Stimulated activated CD4-positive, alpha-beta T cell treated with anti-CD3 and anti-CD28 coated beads, TNF-alpha, amount 100 ng/mL, for 4 hours (primary cell): ENCODE measurements at places on chromosomes 6 and 20.

DNA sequence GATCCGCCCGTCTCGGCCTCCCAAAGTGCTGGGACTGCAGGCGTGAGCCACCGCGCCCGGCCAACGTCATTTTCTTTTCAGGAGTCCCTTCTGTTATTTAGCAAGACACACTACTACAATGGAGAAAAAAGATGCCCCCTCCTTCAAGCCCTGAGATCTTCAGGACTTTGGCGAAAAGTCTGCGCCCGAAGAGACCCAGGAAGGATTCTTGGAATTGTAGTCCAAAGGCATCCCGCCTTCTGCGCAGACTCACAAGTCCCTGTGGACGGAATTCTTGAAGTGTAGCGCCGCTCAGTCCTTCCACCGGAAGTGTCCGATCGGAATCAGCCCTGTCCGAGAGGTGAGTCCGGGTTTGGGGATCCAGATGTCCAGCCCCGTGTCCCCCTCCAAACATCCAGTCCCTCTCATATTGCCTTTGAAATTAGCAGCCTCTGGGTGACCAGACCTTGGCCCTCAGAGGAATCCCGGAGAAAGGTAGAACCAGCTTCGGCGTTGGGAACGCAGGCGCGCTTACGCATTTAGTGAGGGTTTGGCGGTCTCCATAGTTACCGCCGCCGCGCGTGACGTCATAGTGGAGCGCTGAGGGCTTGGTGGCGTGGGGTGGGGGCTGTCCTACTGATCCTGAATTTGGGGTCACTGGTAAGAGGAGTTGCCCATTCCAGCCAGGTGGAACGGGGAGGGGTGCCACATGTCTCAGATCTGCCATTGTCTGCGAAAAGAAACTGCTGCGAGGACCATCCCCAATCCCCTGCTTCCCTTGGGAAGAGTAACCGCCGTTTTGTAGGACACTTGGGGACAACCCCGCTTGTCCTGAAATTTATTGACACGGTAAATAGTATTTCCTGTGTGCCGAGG lies 490 bp downstream of the ZNF165 start:
- DNase-seq, result peak; percentile 83

- DNase-seq, result no peak
These were observed 62.0 kb upstream of the HDDC2 start for GRCh38 chr6:125363824-125364165.

DNA sequence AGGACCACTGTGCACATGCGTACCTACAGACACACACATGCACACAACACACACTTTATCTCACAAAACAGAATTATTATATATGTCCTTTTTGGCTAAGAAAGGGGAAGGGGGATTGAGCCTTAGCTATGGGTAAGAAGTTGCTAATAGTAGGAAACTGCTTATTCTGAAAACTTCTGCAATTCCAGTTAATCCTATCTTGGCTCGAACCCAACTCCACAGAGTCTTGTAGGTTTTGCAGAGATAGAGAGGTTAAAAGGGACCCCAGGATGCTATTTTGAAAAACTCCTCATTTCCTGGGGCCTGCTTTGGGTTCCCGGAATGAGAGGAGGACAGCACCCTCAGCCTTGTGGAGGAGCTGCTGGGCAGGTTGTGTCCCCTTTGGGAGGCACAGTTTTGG lies 233.8 kb downstream of the CLIC5 start:
- DNase-seq, result no peak

- DNase-seq, result no peak
These were observed 25.4 kb upstream of the IYD start for GRCh38 chr6:150343434-150343833.

- DNase-seq, result no peak
These were observed 237.7 kb downstream of the ARID1B start for GRCh38 chr6:157014871-157015270.

DNA sequence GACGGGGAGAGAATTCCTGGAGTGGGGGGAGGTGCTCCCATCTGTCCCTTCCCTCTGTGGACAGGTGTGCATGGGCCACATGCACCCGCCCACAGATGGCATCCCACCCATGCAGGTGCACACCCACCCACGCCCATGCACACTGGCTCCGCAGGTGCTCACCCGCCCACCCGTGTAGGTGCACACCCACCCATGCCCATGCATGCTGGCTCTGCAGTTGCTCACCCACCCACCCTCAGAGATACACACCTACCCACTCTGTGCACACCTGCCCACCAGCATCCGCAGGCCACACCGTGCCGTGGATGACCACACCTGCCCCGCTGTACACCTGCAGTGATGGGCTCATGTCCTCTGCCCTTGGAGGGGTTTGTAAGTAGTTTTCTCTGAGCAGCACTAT lies 132.0 kb downstream of the PHACTR3 start:
- no peak for DNase-seq

DNA sequence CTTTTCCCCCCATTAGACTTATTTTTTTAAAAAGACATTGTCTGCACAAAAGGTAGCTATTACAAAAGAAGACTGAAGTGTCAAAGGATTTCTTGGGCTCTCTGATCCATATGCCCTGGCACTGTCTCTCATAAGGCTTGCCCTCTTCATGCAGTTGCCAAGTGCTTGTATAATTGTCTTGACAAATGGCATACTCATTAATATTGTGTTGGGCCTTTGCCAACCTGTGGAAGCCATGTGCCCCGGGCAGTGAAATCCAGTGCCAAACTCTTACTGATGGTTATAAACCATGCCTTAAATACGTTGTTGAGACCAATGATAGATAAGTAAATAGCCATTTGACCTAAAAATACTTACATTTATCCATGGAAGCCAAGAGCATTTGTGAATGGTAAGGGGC lies 98.1 kb downstream of the FARS2 start:
- DNase-seq, result no peak

GRCh38 chr20:21111416-21111815 lies 5.3 kb upstream of the LINC00237 start:
- DNase-seq, result no peak
